ENCODE measurements at places on chromosomes 6 and 20.

DNA sequence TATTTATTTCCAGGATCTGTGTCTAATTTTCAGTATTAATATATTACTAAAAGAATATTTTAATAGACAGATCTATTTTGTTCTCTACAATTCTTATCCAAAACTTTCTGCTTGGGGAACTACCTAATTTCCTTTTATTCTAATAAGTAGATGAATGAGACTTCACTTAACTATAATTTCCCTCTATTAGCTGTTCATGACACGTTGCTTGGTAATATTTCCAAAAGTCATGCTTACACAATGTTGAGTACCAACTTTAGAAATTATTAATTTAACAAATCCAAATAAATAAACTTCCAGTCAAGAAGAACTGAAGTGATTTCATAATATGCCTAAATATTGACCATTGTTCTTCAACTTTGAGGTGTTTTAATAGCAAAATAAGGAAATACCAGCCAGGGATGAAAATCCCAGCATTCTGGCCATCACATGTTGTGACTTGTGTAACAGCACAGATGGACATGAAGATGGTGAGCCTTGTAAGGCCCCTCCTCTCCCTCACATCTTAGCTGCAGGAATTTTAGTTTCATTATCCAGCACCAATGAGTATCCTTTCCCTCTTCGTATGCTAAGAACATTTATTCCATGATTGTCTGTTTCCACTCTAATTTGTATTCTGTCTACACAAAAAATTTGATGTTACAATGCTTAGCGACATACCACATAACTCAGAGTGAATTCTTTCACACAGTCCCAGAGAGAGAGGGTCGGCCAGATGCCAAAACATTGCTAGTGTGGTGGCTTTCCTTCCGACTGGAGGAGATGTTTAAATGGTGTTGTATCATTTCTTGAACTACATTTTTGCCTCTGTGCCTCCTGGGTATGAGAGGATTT is 137.5 kb downstream of the FOXA2 start:
- DNase-seq = no peak

GRCh38 chr6:107444277-107444676 is 15.1 kb downstream of the PDSS2 start:
- no peak for DNase-seq

DNA sequence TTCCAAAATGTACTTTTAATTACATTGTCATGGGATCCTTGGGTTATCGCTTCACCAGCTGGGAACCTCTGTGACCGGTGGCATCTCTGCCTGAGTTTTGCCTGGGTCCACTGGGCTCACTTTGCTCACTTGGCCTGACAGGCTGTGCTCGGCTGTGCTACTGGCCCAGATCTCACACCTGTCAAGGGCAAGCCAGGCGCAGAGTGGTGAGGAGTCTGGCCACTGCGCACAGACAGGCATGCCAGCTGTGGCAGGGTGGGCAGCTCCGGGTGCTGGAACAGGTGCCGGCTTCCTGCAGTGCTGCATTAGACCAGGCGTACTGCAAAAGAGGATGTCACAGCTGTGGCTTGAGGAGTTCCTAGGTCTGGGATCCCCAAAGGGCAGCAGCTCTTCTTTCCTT is 489.8 kb downstream of the TENT5A start:
- no peak for DNase-seq

GRCh38 chr20:14049111-14049510 is 53.8 kb downstream of the MACROD2 start:
- no peak for DNase-seq

GRCh38 chr20:37920270-37920669 is 17.3 kb downstream of the VSTM2L start:
- DNase-seq = no peak

DNA sequence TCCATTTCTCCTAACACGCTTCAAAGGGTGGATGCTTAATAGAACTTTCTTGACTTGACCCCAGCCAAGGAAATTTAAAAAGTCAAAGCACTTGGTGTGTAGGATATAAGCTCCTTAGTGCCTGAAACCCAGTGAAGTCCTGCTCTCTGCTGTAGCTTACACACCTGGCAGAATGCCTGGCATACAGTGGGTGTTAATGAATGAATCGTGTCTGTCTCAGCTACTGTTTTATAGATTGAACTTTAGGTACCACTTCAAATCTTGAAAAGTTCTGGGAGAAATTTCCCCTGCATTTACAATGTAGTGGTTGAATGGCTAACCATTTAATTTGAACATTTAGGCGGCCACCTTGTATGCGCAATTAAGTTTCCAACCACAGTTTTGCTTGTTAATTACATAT is 70.5 kb upstream of the ZNF217 start:
- DNase-seq = no peak

GRCh38 chr20:21725892-21726291 is 20.4 kb downstream of the PAX1 start:
- DNase-seq = no peak

- no peak for DNase-seq
Observed at GRCh38 chr6:44190715-44191114, 26.0 kb upstream of the MYMX start.

DNA sequence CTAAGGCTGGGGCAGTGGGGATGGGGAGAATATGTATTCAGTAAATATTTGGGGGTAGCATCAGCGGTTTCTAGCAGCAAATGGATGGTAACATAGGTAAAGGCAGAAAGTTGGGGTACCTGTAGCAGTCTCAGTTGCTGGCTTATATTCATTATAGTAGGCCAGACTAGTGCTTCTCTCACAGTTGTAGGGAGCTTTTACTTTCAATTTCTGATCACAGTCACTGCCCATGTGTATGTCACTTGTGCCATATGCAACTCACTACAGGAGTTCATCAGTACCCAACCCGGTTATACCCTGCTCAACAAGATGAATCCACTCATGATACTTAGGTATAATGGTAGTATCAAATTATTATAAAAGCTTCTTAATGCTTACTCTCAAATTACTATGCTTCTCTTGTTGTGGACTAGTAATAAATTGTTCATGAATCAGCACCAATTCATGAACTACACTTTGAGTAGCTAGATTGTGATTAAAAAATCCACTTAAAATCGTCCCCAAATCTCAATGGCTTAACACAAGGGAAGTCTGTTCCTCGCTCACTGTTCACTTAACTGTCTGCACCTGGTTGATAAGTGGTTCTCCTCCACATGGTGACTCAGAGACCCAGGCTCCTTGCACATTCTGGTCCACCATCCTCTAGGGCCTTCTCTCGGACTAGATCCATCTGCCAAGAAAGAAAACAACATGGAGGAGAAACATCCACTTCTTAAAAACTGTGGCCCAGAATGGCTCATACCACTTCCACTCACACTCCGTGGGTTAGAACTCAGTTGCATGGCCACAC is 31.3 kb upstream of the MYLIP start:
- no peak for DNase-seq

DNA sequence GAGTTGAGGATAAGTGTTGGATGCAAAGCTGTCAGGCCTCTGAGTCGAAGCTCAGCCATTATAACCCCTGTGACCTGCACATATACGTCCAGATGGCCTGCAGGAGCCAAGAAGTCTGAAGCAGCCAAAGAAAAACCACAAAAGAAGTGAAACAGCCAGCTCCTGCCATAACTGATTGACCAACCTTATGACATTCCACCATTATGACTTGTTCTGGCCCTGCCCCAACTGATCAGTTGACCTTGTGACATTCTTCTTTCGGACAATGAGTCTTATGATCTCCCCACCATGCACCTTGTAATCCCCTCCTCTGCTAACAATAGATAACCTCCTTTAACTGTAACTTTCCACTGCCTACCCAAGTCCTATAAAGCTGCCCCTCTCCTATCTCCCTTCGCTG is 133.7 kb upstream of the AGPAT4 start:
- no peak for DNase-seq

DNA sequence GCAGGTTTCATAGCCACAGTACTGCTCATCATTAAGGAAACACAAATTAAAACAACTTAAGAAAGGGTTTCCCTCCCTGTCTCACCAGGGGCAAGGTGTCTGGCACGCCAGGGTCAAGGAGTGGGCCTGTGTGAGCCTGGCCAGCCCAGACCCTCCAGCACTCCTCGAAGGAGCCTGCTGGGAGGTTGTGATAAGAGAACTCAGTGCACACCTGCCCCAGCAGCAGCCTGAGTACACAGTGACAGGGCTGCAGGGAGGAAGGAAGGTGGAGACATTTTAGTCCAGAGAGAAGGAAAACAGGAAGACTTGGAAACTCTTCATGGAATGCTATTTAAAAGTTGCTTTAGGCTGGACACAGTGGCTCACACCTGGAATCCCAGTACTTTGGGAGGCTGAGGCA is 14.1 kb downstream of the NINL start:
- no peak for DNase-seq

GRCh38 chr6:26415791-26416190 is 13.7 kb downstream of the BTN3A1 start:
- no peak for DNase-seq

DNA sequence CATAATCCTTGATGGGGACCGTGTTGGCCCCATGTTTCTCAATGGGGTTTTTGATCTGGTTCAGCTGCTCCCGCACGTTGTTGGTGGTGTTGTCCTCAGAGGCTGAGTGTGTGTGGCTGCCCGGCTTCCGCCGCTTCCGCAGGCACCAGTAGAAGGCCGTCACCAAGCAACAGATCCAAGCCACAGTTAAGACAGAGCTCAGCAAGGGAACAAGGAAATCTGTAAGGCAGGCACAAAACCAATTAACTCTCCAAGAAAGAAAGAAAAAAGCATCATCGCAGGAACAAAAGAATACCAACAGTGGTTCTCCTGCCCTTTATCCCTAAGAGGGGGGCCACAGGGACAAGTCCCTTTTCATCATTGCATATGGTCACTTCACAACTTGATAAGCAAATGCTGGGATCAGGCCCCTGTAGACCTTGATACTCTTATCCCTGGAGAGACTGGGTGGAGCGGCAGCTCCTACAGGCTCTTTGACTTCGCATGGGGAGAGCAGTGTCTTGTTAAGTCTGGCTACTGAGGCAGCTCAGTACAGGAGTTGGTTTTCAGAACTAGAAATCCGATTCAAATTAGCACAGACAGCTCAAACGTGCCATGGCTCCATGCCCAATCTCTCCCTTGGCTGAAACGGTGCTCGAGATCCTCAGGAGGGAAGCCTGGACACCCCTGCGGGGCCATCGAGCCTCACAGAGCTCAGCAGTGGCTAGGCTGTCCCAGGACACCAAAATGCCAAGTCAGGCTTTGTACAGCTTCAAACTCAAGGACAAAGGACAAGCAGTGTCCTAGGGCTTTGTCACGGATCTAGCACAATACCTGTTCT is 33.9 kb downstream of the JAG1 start:
- DNase-seq = no peak

- no peak for DNase-seq
Observed at GRCh38 chr6:153790048-153790447, 249.0 kb upstream of the OPRM1 start.

DNA sequence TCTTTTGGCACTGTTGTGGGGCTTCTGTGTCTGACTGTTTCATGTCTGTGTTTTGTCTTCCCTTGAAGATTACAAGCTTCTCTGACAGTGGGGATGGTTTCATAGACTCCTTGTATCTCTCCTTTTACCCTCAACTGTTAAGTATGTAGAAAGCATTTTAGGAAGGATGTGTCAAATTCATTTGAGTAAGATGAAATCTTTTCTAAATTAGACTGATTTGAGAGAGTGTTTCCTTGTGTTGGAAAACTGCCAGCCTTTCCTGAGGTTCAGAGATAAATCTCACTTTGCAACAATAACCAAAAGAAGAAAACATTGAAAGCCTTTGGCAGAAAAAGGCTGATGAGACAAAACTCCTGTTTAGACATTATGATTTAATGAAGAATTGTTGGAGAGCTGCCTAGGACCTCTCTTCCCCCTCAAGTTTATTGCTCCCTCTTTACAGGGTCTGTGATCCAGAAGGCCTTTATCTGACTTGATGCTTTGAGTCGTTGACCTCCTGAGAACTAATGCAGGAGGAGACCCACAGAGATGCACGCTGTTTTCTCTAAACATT is 68.3 kb downstream of the ANKS1A start:
- DNase-seq = no peak

DNA sequence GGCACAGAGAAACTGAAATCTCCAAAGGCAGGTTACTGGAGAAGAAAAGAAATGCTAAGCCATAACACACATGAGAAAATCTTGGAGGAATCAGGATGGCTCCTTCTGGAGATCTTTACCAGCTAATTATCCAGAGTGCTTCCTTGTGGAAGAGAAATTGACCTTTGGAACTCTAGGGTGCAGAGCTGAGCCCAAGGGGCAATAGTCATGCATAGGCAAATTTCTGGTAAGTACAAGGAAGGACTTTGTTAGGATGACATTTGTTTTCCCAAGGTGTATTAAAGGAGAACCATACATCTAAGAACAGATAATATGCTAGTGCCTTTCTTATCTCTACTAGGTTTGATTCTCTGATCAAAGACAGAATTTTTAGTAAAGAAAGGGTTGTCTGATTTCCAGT is 670.6 kb downstream of the DHX35 start:
- no peak for DNase-seq

DNA sequence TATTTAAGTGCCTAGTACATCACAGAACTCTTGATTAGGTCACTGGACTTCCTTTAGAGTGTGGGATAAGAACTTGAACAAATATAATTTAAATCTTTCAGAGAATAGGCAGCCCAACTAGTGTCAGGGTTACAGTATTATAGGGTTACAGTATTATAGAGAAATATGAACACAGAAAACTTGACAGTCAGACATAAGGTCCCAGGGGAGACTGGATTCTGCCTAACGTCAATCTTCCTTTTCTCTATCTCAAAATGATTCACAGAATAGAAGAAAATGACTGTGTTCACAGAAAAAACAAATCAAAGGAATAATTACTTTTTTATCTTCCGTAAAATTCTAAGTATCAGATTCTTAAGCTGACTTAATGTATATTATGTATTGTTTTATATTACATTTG is 623.8 kb downstream of the HTR1B start:
- no peak for DNase-seq

All from activated T-helper 1 cell treated with anti-CD3 and anti-CD28 coated beads, Interleukin-2, amount 50 U/mL, for 16 hours (primary cell).